ENCODE measurements at places on chromosomes 11 and 22.

- DNase-seq: no peak
These were observed 921 bp upstream of the BCL2L13 start for GRCh38 chr22:17637490-17638181.

DNA sequence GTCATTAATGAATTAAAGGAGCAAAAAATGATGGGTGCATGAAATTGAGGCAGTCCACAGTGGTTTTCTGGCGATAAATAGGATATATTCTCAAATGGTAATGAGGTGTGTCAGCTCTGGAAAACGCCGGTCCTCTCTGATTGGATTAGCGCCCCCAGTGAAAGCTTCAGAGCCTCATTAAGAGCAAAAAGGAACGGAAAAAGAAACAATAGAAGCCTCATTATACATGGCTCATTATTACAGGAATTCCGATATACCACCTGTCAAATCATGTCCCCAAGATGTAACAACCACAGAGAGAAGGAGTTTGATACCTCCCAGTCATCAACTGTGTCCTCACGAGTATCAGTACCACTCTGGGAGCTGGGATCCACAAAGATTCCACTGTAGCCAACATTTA lies 175.7 kb upstream of the PITPNB start:
- no peak for DNase-seq

- no peak for DNase-seq
These were observed 184.0 kb downstream of the TBC1D22A start for GRCh38 chr22:46946383-46946962.

DNA sequence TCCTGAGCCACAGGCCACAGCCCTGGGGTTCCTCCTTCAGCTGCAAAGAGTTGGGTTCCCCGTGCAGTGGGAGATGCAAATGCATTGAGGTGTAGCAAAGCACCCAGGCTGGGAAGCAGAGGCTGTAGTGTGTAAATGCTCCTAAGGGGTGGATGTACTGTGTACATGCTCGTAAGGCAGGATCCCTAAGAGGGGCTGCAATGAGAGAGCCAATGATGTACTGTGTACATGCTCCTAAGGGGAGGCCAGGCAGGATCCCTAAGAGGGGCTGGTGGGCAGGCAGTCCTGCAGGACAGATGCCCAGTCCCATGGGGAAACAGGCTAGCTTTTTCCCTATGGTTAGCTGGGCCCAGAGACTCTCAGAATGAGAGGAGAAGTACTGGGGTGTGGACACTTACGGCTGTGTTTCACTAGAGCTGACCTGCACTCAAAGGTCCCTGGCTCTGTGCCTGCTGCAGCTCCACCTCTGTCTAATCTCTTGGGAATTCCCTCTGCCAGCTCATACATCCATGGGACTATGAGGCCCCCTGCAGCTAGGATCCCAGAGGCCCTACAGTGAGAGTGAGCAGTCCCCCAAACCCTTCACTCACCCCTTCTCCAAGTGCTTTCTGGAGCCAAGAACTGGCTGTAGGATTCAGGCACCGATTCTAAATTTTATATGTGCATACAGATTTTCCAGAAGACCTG lies 261.9 kb upstream of the LUZP2 start:
- DNase-seq: no peak

DNA sequence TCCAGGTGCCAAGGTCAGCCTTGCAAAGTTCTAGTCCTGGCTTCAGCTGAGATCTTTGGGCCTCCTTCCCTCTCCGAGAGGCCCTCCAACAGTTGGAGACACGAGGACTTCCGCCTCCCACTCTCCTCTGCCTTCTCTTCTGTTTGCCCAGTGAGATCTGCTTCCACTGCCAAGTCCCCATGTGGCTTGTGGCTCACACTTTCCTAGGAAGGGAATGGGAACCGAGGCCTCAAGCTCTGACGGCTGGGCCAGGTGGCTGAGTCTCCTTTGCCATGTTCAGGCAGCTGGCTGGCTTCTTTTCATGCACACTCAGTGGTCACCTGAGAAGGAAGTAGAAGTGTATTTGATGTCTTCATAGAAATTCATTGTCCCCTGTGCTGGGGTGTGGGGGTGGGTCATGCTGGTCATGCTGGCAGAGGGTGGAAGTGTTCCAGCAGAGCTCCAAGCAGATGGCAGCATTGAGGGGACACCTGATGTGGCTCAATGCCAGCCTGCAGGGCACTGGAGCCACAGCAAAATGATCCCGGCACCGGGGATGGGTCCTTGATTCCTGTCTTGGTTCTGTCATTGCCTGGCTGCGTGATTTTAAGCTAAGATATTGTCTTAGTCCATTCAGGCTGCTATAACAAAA lies 130.4 kb downstream of the ADAMTS15 start:
- DNase-seq: no peak

GRCh38 chr11:72001834-72002591 lies 3.3 kb downstream of the IL18BP start:
- no peak for DNase-seq

- no peak for DNase-seq
These were observed 26.8 kb downstream of the TPCN2 start for GRCh38 chr11:69075421-69076128.

- DNase-seq: no peak
These were observed 46.1 kb downstream of the PISD start for GRCh38 chr22:31615940-31616314.

DNA sequence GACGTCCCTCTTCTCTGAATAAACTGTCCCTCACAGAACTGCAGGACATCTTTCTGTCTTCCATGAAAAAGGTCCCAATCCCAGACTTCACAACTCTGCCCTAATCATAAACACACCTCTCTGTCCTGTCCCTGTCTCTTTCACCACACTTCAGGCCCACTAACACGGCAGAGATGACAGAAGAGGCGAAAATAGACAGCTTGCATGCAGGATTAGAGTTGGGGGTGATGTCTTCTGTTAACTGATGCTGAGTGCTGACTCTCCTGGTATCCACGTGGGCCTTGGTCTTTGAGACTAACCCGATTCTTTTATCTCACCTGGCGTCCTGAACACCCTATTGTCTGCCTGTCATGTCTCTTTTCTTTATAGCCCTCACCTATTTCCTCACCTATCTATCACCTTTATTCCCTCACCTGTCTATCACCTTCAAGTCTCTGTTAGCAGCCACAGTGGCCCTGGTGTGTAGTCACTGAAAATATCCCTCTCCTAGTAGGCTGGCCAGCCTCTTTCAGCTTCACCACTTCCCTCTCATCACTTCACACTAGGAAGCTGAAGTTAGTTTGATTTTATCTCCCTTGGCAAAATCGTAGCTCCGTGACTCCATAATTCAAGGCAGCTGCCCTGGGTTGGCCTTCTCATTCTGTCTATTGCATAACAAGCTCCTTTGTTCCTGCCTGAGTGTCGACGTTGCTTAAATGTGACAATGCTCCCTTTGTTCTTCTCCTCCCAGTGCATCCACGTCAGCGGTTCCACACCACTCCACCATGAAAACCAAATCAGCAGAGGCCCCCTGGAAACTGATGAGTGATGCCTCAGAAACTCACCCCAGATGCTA lies 30.6 kb upstream of the DRD2 start:
- DNase-seq: no peak

- no peak for DNase-seq
These were observed 10.9 kb downstream of the FAM76B start for GRCh38 chr11:95778699-95779098.

DNA sequence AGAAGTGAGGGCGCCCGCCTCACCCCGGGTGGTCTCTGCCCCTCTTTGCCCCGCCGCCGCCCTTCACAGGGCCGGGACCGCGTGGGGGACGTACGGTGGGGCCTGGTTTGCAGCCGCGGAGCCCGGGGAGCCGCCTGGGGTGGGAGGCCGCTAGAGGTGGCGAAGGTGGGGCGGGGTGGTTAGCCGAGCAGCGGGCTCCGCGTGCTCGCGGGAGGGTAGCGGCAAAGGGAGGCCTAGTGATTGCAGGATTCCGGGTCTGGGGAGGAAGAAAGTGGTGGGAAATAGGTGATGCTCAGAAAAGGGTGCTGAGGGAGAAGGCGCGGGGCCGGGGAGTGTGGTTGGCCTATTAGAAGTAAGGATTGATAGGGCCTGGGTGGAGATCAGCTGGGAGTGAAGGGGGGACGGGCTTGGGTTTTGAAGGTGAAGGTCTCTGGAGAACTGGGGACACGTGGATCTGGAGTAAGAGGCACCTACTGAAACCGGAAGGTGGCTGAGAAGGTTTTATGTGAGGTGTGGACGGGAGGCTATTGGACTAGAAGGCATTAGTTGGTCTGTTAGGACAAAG lies 571 bp downstream of the FAR1 start:
- DNase-seq: peak; percentile 2
